GM04503 (cell line): ENCODE measurements at places on chromosomes 4 and X.

DNA sequence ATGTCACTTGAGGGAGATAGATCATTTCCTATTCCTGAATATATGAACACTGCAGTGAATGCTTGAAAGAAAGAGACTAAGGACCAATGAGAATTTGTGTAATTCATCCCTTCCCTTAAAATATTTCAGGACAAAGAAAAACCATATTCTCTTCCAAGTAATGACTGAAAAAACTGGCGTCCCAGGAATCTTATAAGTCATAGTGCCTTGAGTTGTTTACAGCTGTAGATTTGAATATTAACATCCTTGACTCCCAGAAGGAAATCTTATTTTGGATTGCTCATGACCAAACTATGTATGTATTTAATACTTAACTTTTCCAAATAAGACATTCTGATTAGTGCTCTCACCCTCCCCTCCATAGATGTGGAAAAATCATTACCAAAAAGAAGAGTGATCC lies 55.5 kb downstream of the CLDN22 start:
- DNase-seq = peak; percentile 71

DNA sequence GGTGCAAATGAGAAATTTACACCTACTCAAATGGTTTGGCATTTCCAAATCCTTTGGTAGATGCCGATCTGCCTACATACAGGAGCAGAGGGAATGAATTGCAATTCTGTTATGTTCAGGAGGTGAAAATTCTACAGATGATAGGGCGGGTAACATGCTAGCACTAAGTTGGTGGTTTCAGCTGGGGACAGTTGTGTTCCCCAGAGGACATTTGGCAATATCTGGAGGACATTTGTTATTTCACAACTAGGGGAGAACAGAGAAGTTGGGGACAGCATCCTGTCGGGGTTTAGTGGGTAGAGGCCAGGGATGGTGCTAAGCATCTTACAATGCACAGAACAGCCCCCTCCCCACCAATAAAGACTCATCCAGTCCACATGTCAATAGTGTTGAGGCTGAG lies 96.5 kb upstream of the PUDP start:
- DNase-seq = no peak

DNA sequence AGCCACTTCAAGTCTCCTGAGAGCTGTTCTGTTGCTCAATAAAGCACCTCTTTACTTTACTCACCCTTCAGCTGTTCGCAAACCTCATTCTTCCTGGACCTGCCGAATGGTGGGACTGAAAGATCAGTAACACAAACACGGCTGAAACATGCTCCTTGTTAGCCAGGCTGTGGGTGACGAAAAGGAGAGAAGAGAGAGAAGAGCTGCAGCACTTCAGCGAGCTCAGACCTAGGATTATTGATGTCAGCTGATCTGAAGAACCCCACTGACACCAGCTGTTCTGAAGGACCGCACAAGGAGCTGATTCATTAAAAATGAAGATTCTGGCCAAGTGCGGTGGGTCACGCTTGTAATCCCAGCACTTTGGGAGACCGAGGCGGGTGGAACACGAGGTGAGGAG lies 2020.0 kb upstream of the ADGRL3 start:
- no peak for DNase-seq

- DNase-seq = no peak
Measured at GRCh38 chrX:129000018-129000417, 523.3 kb downstream of the SMARCA1 start.

GRCh38 chrX:46333550-46333949 lies 211.7 kb downstream of the ZNF674 start:
- DNase-seq = no peak

- no peak for DNase-seq
Measured at GRCh38 chrX:71111141-71111843, at the start of gene IL2RG. IL2RG (minus strand) TSS chrX:71111577; CDS start chrX:71111539, 38 bp downstream.

- no peak for DNase-seq
Measured at GRCh38 chr4:83364312-83364711, 29.7 kb upstream of the HPSE start.

DNA sequence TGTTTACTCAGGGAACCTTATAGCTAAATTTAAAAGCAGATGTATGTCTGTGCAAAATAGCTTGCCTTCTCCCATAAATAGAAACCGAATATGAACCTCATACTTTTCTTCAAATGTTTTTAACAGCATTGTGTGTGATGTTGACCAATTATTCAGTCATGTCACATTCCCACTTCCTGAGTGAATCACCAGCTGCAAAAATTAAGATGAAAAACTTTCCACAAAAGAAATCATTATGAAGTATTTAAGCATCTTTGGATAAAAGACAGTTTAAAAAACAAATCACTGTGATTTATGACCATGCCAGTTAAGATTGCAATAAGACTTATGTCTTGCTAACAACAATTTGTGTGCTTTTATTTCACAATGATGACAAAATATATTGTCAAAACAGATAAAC lies 220.1 kb downstream of the PDGFC start:
- peak; percentile 73 for DNase-seq

GRCh38 chrX:135009057-135009610 lies 13.2 kb downstream of the RTL8B start:
- no peak for DNase-seq

DNA sequence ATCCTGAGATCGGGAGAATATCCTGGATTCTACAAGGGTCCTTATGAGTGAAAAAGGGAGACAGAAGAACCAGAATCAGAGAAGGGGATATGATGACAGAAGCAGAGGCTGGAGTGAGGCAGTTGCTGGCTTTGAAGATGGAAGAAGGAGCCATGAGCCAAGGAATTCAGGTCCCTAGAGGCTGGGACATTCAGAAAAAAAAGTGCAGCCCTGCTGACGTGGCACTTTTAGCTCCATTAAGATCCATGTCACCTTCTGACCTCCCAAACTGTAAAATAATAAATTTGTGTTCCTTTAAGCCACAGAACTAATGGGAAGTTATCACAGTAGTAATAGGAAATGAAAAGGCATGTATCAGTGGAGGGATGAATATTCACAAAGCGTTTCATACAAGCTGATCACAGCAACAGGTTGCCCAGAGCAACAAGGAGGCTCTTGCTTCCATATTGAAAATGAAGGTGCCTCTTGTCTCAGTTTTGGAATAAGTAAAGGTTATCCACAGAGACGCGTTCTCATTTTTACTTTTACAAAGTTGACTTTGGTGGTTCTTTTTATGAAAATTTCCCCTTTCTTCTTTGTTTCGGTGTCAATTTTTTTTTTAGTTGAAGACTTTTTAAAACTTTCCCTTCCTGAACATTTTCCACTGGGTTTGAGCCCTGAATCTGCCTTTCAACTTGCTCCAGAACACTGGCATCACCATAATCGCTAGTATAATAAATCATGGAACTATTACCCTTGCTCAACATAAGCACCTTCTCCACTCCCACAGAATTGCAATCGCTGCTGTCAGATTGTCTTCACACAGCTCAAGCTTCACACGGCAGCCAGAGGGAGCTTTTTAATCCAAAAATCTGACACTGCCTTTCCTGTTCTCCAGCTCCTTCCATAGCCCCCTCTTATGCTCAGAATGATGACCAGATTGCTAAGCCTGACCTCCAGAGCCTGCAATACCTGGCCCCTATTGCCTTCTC lies 127.6 kb upstream of the RBPJ start:
- DNase-seq = no peak

GRCh38 chr4:102061133-102061532 lies 270.6 kb downstream of the BANK1 start:
- DNase-seq = no peak

DNA sequence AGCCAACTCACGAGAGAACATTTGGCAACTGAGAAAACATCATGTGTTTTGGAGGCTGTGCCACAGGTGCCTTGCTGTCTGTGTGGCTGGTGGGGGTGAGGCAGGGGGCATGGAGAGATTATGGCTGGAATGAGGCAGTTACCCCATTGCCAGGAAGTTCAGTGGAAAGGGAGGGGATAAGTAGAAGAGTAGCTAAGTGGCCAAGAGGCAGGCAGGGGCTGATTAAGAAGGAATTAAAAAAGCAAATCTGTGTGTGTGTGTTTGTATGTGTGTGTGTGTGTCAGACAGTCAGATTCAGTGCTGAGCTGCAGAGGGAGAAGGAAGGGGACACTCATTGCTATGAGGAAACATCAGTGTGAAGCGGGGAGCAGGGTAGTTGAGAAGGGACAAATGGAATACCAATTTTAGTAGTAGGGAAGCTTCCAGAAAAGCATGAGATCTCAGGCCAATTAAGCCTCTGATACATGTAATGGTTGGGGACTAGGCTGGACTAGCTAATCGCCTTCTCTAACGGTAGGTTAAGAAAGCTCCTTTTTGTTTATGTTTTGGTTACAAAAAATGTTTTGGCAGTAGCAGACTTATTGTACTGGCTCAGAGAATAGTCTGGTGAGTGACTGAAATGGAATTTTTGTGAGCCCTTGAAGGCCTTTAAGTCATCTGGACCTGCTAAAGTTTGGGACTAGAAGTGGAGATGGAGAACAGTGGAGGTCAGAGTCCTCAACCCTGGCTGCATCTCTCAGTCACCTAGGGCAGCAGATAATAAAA lies 18.5 kb downstream of the TMEM164 start:
- DNase-seq = peak; percentile 70

- peak; percentile 88 for DNase-seq
Measured at GRCh38 chr4:53365486-53366300, at the start of gene SCFD2. SCFD2 (minus strand) TSS chr4:53366061.

- no peak for DNase-seq
Measured at GRCh38 chr4:153375303-153375702, 30.8 kb downstream of the MND1 start.

- peak; percentile 20 for DNase-seq
Measured at GRCh38 chr4:169151671-169152070, 119.1 kb downstream of the SH3RF1 start.

DNA sequence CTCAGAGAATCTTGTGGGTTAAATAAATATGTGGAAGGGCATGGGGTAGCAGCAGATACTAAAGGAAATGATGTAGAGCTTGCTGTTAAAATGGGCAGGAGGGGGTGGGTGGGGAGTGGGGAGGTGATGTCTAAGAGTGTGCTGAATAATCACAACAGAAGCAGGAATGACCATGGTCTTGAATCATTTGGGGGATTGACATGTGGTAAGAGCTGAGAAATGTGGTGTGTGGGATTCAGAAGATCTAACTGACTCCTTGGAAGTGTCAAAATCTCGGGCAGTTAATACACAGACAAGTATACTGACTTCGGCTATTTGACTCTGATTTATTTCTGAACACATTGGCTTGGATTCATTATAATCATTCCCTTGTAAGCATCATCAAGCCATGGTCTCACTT lies 6.8 kb downstream of the VGLL1 start:
- DNase-seq = no peak

- DNase-seq = no peak
Measured at GRCh38 chr4:1398681-1399507, 7.3 kb downstream of the NKX1-1 start.

DNA sequence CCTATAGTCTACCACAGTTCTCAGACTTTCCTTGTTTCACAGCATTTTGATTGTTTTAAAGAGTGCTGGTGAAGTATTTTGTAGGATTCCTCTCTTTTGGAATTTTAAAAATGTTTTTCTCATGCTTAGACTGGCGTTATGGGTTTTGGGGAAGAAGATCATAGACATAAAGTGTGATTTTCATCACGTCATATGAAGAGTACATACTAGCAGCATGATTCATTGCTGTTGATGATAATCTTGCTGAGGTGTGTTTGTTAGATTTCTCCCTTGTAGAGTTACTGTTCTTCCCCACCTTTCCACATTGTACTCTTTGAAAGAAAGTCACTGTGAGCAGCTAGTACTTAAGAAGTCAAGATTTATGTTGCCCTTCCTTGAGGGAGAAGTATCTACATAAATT lies 396.1 kb upstream of the GNPDA2 start:
- no peak for DNase-seq

DNA sequence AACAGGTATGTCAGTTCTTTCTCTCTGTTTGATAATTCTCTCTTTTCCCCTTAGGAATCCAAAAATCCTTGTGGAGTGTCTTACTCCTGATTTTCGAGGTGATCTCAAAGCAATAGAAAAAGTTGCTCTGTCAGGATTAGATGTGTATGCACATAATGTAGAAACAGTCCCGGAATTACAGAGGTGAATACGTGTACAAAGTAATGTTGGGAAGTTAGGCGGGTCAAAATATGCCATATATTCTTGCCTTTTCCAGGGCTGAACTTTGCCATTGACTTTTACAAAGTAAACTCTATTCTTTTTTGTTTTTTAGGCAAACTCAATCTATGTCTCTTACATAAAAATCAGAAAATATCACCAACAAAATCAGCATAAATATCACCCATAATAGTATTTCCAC lies 8.6 kb downstream of the LIAS start:
- no peak for DNase-seq

GRCh38 chr4:76987153-76987591 lies 37.6 kb downstream of the SEPTIN11 start:
- peak; percentile 99 for DNase-seq

GRCh38 chr4:174265916-174266315 lies 17.6 kb downstream of the FBXO8 start:
- no peak for DNase-seq

- no peak for DNase-seq
Measured at GRCh38 chr4:598925-599324, 22.8 kb upstream of the TMEM271 start.

- no peak for DNase-seq
Measured at GRCh38 chrX:97266406-97267121, 382.9 kb downstream of the RPA4 start.

GRCh38 chr4:118765399-118765798 lies 70.5 kb downstream of the SEC24D start:
- DNase-seq = peak; percentile 95

DNA sequence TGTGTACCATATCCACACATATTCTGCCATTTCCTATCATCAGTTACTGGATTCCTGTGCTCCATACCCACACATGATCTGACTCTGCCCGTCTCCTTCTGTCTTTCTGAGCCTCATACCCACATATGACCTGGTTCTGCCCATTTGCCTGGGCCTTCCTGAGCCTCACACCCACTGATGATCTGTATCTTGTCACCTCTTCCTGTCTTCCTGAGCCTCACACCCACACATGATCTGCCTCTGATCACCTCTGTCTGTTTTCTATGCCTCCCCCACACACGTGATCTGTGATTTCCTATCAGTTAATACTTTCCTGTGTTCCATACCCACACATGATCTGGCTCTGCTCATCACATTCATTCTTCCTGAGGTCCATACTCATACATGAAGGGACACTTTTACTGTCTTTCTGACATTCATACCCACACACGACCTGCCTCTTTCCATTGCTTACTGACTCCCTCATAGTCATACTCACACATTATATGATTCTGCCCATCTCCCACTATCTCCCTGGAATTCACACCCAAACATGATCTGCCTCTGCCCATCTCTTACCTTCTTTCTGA lies 32.5 kb downstream of the SCML1 start:
- no peak for DNase-seq

- no peak for DNase-seq
Measured at GRCh38 chr4:44845309-44845708, 119.0 kb upstream of the GNPDA2 start.

- DNase-seq = no peak
Measured at GRCh38 chrX:18098763-18099162, 121.9 kb downstream of the BEND2 start.
